ENCODE measurements at places on chromosomes 12 and 14.

DNA sequence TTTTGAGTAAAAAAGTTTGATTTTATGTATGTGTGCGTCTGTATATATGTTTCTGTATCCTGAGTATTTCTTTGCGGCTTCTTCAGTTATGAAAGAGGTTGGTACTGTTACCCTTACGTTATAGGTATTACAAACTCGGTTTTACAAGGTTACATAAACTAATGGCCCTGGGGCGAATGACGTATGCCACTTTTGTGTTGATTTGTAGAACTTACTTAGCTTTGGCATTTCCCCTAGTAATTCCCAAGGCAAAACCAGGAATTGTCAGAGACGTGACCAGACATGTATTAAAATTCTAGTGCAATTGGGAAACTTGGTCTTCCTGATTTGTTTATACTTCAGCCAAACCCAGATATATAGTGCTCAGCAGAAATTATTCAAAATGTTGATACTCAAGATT lies 93.3 kb downstream of the DUSP16 start:
- no peak for DNase-seq

- DNase-seq = no peak
These were observed 723 bp downstream of the NFATC4 start for GRCh38 chr14:24368562-24369252.

GRCh38 chr12:53944209-53944608 lies 5.6 kb downstream of the HOXC13 start:
- no peak for DNase-seq

- no peak for DNase-seq
These were observed 22.2 kb downstream of the CCDC88C start for GRCh38 chr14:91395466-91395865.

GRCh38 chr12:52344111-52344510 lies 22.9 kb upstream of the KRT83 start:
- DNase-seq = no peak

DNA sequence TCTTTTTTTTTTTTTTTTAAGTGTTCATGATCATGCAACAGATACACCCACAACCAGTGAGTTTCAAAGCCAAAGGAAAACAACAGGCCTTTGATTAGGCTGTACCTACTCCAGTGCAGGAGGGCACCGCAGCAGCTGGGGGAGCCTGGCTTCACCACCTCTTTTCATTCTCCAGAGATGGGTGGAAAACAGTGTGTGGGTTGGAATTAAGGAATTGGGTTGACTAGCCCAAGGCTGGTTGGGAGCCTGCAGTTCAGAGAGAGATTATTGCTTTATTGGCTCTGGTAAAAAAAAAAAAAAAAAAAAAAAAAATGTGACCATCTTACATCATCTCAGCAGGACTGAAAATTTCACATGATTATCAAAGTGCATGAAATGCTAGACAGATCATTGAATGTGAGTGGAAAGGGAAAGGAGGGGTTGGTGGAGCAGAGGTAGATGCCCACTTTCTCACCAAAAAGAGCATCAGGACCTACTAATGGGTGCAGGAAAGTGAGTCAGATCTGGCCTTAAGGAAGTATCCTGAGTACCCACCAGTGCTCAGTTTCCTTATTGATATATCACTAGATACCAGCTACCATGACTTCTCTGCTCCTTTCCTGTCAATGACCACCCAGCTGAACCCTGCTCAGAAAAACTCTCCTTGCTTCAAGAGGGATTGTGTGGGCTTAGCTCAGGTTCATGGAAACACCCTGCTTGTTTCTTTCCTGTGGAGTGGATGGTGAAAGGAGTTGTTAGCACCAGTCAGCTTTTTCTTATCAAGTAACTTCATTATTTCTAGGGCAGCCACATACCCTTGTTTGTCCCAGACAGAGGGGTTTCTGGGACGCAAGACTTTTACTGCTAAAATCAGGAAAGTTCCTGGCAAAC lies 54.8 kb upstream of the DYRK2 start:
- DNase-seq = no peak

DNA sequence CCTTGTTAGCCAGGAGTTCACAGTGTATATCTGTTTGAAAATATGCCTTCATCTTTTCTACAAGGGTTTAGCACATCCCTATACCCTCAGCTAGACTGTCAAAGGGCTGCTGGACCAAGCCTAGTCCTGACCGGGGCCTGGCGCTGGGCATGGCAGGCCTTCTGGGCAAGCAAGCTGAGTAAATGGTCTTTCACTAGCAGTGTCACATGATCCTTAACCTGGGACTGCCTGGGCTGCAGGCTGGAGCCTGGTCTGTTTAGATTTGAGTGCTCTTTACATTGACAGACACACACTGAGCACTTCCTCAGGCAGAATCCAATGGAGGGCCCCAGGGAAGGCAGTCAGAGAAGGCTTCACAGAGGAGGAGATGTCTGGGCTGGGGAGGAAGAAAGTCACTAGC lies 6.9 kb upstream of the AVIL start:
- DNase-seq = no peak

GRCh38 chr12:104249898-104250297 lies 34.3 kb downstream of the TXNRD1 start:
- DNase-seq = no peak

DNA sequence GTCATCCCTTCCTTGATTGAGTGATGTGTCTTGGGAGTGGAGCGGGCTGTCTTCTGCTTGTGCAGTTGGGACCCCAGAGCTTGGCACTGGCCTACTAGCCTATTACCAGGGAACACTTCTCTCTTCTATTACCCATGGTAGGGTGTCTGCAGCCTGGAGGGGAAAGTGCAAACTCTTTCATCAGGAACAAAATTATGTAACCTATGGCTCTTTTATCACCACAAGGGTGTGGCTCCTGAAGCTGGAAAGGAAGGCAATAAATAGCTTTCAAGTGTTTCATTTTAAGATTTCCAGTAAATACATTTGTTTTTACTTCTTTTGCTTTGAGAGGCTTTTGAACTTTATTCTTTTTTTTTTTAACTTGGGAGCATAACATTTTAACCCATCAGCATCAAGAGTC lies 349.7 kb upstream of the FAR2 start:
- no peak for DNase-seq

GRCh38 chr12:61860451-61860850 lies 399.8 kb upstream of the USP15 start:
- no peak for DNase-seq

DNA sequence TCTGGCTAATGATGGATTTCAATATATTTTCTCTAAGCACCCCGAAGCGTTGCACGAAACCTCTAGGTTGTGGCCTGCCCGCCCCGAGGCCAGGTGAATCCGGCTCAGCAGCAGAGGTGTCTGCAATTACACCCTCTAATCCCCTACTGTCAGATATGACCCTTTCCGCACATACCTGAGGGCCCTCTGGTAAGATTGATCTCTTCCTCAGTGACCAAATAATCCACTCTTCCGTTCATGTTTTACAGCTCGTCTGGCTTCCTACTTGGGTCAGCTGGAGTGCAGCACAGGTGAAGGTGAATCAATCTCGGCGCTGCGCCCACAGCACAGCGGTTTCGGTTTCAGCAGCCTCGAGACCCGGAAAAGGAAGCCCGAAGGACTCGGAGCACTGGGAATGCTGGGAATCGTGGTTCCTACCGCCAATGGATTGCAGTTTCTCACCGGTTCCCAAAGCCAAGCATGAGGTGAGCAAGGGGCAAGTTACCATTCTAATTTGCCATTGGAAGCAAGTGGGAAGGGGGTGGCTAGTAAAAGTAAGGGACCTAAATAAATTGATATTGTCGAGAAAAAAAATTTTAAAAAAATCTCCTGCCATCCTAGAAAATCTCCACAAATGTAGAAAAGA lies at the start of gene SYNJ2BP:
Gene SYNJ2BP (minus strand): TSS at position 366 of the 625 bp plus-strand sequence. CDS start 127 bp downstream, at position 239.
- peak; percentile 7 for DNase-seq

GRCh38 chr12:70744178-70744577 lies 106.9 kb upstream of the PTPRB start:
- DNase-seq = no peak

DNA sequence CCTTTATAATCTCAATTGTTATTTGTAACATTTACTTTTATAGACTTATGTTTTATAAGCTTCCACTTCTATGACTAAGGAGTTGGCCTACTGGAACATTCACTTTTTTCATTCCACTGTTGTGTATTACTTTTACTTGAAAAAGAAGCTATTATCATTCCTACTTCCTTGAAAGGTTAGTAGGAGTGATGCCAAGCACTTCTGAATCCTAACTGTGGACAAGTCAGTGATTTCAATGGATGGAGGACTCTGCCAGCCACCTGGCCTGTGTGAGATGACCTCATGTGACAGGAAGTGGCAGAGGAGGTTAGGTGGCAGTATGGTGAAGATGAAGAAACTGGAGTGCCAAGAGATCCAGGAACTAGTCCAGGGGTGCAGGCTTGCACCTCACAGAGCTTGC lies 46.0 kb downstream of the TECPR2 start:
- DNase-seq = no peak

DNA sequence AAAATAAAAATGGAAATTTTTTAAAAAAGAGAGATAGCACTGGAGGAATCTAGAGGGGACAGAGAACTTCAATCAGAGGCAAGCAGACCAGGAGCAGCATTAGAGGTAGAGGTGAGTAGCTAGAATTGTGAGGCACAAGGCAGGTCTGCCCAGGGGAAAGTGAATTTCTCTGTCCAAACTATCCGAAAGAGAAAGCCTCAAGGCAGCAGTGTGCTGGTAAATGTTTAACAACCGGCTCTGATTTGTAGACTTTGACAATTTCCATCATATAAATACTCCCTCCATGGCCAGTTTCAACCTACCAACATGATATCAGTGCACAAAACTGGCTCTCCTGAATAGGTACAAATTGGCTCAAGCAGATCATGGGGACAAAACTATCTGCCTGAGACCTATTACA lies 160.6 kb upstream of the EGLN3 start:
- DNase-seq = no peak

- DNase-seq = no peak
These were observed 2.0 kb upstream of the NTF3 start for GRCh38 chr12:5429741-5430557.

GRCh38 chr12:52005903-52006703 lies 643 bp upstream of the TAMALIN start:
- DNase-seq = no peak

GRCh38 chr14:21059842-21060613 lies 2.4 kb downstream of the RNASE8 start:
- no peak for DNase-seq

GRCh38 chr12:118373616-118374015 lies 909 bp upstream of the TAOK3 start:
- no peak for DNase-seq

- DNase-seq = no peak
These were observed 630 bp downstream of the ALDH1L2 start for GRCh38 chr12:105083551-105084105.

DNA sequence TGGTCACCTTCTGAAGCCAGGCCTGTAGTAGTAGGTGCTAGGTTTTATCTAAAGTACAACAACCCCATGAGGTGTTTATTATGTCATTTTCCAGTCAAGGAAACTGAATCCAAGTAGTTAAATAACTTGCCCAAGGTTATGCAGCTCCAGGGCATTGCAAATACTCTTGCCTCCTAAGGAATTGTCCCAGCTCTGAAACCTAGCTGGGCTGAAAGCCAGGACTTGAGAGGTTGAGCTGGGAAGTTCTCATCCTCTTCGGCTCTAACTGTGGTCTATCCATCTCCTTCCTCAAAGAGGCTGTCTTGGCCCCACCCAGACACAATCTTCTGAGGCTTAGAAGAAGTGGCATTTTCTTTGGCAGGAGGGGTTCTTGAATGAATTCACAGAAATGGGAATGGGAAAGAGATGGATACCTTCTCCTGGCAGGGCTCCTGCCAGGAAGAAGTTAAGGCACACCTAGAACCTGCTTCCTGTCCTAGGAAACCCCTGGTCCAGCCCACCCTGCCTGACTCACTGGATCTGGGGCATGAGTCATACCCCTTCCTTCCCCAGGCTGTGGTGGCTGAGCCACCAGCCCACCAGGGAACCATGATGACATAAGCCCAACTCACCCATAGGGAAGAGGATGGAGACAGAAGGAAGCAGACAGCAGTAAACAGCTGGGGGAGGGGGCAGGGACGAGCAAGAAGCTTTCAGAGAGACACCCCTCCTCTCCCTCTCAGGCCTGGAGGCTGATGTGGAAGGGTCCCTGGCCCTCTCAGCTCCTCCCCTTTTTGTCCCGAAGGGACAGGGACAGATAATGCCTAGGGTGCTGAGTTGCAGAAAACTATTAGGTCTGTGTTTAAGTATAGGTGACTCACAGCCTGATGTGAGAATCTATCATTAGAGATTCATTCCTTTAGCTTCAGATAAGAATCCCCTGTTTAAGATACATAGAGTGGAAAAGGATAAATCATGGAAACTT lies 2.1 kb upstream of the PLEK2 start:
- DNase-seq = no peak

- no peak for DNase-seq
These were observed 18.3 kb downstream of the NINJ2 start for GRCh38 chr12:644818-645552.

DNA sequence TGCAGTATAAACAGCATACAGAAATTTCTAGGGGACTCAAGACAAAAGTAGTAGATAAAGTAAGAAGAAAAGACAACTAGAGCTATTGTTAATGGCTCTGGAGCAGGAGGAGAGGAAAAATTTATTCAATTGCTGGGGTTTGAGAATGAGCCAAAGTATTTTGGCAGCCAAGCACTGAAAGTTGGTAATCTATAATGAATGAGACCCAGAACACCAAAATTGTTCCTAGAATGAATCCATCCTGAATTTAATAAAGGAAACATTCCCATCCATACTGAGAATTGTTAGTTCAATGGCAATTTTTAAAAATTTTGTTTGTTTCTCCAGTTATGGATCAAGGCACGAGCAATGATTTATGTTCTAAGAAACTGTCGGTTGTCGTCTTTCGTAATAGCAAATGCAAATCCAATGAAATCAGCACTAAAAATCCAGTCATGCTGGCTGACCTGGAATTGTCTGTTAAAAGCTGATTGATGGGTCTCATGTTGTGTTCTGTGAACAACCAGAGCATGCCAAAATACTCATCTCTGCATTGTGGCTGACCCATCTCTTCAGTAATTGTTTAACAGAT lies 170.9 kb upstream of the LMNTD1 start:
- DNase-seq = no peak

DNA sequence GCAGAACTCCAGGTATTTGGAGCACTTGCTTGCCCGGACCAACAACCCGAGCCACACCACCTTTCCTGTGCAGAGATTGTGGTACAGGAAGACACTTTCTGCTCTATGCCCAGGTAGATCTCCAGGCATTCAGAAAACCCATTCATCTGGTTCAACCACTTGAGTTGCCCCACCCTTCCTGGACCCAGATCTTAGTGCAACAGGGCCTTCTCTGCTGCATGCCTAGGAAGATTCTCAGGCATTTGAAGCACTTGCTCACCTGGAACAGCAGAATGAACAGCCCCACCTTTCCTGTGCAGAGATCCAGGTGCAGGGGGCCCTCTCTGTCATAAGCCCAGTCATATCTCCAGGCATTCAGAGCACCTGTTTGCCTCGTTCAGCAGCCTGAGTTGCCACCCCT lies 412.8 kb upstream of the MGAT4C start:
- DNase-seq = no peak

All from stimulated activated CD8-positive, alpha-beta memory T cell treated with anti-CD3 and anti-CD28 coated beads, Interleukin-15, amount 100 ng/mL, for 24 hours (primary cell).